ENCODE measurements at places on chromosomes 13 and 19. TPM values are rescaled to one million over a fixed set of nuclear protein-coding genes. Genes with fewer than 3 reads are reported as not detected.

DNA sequence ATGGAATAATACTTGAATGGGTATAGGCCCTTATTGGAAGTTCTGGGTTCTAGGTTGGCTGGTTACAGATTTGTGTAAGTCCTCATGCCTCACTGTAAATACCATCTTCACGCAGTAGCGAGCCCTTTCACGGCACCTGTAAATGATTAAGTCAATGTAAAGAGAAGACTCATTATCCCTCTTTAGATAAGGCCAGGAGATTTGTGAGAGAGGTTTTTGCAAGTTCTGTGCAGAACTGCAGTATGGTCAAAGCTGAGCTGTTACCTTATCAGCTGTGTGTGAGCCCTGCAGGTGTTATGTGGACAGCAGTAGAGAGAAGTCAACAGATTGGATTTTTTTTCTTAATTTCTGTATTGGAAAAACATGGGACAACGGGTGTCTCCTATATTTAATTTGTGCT lies 141.6 kb downstream of the SHISA2 start:
- DNase-seq: no peak

DNA sequence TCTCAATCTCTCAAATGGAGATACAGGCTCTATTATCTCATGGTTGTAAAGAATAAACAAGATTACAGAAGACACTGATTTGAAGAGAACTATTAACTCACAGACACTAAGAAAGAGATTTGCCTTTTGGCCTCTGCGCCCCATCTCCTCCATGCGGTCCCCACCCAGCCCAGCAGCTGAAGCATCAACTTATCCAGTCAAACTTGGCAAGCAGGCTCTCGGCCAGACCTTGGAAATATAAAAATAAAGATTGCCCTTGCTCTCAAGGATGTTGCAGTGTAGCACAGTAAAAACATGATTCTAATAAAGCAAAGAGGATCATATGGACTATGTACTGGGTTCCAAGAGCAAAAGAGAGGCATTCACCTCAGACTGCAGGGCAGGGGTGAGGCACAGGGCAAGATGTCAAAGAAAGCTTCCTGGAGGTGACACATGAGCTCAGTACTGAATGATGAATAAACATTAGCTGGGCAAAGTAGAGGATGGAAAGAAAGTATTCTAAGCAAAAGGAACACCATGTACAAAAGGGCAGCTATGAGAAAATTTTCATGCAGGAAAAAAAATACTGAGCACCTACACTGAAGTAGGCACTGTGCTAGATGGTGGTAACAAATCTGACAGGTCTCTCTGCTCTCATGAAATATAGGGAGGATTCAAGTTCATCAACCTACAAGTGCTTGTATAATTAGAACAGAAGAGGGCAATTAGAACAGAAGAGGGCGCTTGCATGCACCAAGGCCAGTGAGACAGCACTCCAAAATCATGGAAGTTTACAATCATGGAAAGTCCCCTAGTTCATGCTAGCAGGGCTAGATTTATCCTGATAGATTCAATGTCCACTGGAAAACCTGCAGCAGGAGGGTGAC lies 85.0 kb downstream of the SACS start:
- DNase-seq: no peak

DNA sequence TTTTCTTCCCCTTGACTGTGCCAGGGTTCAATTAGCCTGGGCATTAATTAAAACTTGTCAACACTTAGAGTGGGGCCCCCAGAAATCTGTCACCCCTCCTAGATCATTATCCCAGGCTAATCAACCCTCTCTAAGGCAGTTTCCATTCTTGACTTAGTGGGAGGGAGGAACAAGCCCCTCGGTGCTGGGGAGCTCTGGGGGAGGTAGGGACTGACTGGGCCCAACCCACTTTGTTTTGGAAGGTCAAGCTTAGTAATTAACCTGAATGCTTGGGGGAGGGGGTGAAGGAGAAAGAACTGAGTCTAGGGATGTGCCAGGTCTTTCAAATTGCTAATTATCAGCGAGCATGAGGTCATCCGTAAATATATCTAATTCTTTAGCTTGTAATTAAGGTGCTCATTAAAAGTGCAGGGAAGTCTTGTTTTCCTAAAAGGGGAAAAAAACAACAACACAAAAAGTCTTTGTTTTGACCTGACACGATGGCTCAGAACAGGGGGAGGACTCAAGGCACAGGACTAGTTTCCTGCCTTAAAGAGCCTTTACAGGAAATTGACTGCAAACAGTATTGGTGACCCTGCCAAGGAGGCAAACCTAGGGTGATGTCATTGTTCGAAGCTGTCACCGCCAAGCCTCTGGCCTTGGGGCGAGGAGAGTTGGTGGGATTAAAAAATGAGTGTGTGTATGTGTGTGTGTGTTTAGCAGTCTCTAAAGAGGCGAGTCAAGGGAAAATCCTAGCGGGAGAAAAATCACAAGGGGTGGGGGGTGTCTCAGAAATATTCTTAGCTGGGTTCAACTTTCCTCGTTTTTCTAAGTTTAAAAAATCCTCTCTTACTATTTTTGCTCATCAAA lies 19.4 kb downstream of the ACTN4 start:
- DNase-seq: no peak

GRCh38 chr13:84445776-84446175 lies 563.5 kb upstream of the SLITRK1 start:
- DNase-seq: no peak

GRCh38 chr19:54436031-54436523 lies 12.9 kb upstream of the LENG8 start:
- DNase-seq: no peak

SMIM44 gene
- total RNA-seq: not detected
